ENCODE measurements at places on chromosomes 7 and 10.

DNA sequence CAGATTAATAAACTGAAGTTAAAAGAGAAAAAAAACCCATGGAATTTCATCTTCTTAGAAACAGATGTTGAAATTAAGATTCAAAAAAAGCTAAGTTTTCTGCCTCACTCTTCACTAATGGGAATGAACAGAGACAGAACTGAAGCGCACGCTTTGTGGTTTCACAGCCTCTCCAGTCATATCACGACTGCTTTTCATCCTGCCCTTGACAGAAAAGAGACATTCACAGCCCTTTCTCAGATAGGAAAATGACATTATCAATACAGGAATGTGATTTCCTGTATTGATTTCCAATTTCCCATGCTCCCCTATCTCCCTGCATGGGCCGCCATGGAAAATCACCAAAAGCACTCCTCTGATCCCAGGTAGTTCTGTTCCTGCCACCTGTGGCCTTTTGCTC lies 108.2 kb downstream of the PFKFB3 start:
- DNase-seq: no peak

- no peak for DNase-seq
Measured at GRCh38 chr7:128003787-128004186, 27.4 kb downstream of the LRRC4 start.

DNA sequence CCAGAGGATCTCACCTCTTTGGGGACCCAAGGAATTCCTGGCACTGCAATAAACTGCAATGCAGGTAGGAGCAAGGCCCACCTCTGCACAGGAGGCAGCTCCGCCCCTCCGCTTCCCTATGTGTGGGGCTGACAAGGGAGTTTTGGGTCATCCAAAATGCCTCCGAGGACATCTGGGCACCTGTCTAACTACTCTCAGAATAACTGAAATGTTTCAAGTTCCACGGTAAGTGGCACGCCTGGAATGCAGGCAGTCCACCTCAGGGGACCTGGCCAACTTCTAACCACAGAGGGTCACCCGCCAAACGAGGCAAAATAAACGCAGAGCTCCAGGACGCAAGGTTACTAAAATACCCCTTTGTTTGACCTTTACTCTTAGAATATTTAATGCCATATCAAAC lies 102.5 kb downstream of the FGFR2 start:
- peak; percentile 8 for DNase-seq

- peak; percentile 33 for DNase-seq
Measured at GRCh38 chr10:116444527-116445142, 17.0 kb downstream of the PNLIPRP3 start.

- DNase-seq: no peak
Measured at GRCh38 chr7:4136036-4136435, 546.1 kb upstream of the FOXK1 start.

Data from SW480 (cell line).